ENCODE measurements at places on chromosomes 12 and 14.

DNA sequence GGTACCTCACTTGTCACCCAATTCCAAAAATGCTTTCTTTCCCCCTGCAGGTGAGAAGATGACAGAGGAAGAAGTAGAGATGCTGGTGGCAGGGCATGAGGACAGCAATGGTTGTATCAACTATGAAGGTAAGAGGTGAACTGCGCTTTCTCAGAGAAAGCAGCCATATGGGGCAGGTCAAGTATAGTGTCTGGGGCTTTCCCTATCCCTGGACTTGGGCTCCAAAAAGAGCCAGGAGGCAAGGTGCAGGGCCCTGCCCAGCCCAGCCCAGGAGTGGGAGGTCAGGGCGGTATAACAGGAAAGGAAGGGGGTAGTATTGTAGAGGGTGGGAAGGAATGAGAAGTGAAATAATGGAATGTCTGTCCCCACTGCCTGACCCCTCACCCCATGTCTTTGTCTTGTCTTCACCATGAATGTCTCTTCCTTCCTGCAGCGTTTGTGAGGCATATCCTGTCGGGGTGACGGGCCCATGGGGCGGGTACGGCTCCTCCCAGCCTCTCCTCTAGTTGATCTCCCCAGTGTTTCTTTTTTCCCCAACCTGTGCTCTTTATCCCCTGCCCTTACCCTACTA is 2.1 kb downstream of the MYL6 start:
- no peak for DNase-seq

DNA sequence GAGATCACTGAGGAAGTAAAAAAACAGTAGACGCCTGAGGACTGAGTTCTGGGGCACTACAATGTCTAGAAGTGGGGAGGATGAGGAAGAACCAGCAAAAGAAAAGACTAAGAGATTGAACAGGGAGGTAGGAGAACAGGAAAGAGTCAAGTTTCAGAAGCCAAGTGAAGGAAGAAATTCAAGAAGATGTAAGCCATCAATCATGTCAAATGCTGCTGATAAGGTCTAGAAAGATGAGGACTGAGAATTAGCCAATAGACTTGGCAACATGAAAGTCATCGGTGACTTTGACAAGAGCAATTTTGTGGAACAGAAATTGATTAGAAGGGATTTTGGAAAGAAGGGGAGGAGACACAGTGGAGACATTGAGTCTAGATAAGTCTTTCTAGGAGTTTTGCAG is 54.8 kb upstream of the CRY1 start:
- no peak for DNase-seq

GRCh38 chr14:51865953-51866747 is 5.7 kb downstream of the GNG2 start:
- DNase-seq = no peak

DNA sequence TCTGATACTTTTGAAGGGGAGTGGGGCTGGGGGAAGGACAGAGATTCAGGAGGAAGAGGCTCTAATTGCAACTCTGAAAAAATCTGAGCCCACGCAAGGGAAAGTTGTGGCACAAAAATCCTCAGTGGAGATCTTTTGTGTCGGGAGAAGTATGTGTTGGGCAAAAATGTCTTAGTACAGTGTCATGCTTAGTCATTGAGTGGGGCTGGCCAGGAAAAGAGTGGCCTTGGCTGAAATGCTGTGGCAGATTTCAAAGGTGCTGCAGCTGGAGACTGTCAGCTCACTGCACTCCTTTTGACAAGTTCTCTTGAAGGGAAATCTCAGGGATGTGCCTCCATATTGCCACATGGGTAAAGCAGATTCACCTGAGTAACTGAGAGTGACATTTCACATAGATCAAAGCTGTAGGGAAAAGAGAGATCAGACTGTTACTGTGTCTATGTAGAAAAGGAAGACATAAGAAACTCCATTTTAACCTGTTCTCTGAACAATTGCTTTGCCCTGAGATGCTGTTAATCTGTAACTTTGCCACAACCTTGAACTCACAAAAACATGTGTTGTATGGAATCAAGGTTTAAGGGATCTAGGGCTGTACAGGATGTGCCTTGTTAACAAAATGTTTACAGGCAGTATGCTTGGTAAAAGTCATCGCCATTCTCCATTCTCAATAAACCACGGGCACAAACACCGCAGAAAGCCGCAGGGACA is 36.0 kb upstream of the GLIPR1 start:
- no peak for DNase-seq

GRCh38 chr14:53962953-53963319 is 6.3 kb upstream of the BMP4 start:
- no peak for DNase-seq

DNA sequence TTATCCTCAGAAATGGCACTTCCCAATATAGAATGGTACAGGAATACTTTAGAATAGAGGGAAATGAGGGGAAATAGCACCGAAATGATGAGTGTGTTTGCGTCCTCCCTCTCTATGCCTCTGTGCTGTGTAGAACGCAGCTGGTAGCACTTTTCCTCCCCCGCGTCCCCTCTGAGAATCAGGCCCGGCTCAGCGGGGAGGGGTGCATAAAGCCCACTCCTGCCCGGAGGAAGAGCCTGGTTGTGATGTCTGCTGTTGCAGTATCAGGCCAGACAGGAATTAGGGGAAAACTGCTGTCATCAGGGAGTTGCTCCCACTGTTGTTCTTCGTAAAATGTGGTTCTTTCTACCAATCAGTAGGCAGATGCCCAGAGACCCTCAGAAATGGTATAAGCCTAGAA is 76.0 kb downstream of the GALNT8 start:
- DNase-seq = no peak

DNA sequence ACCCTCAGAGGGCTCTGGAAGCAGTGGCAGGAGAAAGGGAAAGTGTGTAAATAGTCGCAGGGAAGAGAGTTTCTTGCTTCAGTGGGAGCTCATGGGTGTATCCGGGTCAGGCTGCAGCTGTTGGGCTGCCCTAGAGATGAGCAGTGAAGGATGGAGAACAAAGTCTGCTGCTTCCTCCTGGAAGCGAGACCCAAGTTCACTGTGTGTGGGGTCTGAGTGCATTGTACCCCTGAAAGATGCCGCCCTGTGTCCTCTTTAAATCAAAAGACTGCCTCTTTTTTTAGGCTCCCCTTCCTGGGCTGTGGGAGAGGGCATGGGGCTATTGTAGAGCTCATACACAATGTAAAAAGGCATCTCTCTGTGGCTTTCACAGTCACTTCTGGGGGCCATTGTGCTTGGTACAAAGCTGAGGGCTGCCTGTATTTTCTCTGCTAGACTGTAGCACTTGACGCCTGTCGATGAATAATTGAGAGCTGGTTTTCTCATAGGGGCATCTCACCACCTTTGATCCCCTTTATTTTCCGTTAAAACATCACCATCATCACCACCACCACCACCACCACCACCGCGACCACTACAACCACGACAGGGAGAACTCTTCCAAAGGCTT is 16.7 kb downstream of the CHST11 start:
- DNase-seq = no peak

- DNase-seq = no peak
These were observed 51.2 kb downstream of the PPFIBP1 start for GRCh38 chr12:27575090-27575761.

- no peak for DNase-seq
These were observed 16.0 kb upstream of the EIF5 start for GRCh38 chr14:103317976-103318580.

GRCh38 chr14:49218436-49219092 is 367.6 kb downstream of the RPS29 start:
- DNase-seq = no peak

DNA sequence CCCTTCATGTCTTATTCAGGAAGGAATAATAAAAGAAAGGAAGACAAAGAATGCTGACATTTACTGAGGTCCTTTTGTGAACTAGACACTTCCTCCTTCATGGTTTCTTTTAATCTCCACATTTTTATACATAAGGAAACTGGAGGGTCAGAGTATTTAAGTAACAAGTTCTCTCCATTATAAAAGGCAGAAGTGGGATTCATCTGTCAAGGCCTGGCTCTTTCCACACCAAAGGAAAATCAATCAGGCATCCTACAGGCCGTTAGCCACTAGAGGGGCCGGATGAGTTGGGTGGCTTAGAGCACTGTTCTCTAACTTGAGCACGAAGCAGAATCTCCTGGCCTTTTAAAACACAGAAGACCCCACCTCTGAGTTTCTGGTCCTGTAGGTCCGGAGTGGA is 36.8 kb upstream of the NINJ2 start:
- no peak for DNase-seq

DNA sequence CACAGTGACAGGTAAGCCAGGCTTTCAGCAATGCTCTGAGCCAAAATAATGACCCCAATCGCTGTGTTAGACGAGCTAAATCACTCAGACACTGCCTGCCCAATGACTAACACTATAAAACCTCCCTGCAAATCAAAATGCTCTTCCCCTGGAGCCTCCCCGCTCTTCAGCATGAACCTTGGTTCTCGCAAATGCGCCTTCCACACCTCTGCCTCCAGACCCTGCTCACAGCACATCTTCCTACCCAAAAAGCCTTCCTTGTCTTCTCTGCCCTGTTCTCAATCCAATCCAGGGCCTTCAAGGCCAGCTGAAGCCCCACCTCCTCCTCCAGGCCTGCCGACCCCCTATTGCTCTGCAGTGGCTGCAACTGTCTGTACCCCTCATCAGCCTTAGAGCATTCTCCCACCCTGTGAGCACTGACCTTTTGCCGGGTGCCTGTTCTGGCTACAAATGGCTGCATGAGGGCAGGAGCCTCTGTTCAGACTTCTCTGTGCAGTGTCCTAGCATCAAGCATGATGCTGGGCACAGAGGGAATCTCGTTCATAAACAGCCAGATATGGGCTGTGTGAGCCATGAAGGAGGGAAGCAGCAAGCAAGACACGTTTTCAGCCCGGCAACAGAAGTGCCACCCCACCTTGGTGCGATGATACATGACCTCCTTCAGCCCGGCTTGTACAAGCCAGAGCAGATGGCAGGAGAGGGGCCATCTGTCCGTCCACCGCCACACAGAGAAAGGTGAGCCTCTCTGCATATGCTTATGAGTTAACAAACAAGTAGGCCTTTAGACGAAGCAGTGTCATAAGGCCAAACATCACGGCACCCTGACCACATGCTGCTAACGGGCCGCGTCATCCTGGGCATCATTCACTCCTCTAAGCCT is 64.5 kb upstream of the DDX11 start:
- DNase-seq = no peak

GRCh38 chr14:101129521-101130167 is 226.1 kb upstream of the RTL1 start:
- no peak for DNase-seq

- no peak for DNase-seq
These were observed 161.3 kb downstream of the ZFP36L1 start for GRCh38 chr14:68631394-68632053.

- DNase-seq = no peak
These were observed 515.3 kb downstream of the RMST start for GRCh38 chr12:97977870-97978405.

GRCh38 chr12:103020839-103021238 is 63.4 kb downstream of the ASCL1 start:
- no peak for DNase-seq

- DNase-seq = no peak
These were observed 717 bp downstream of the VASH1 start for GRCh38 chr14:76761960-76762410.

DNA sequence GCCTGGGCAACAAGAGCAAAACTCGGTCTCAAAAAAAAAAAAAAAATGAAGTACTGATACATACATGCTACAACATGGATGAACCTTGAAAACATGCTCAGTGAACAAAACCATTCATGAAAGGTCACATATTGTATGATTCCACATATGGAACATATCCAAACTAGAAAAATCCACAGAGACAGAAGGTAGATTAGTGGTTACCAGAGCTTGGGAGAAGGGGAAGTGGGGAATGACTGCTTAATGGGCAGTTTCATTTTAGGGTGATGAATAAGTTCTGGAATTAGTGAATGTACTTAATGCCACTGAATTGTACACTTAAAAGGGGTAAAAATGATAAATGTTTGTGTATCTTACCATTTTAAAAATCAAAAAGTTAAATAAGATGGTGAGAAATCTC is 2.7 kb downstream of the ITGB7 start:
- DNase-seq = no peak

GRCh38 chr14:23182372-23183157 is 895 bp downstream of the SLC7A8 start:
- DNase-seq = peak; percentile 47

- DNase-seq = no peak
These were observed 36.4 kb downstream of the SAMD4A start for GRCh38 chr14:54603362-54603761.

- no peak for DNase-seq
These were observed 76.5 kb downstream of the RFLNA start for GRCh38 chr12:124371366-124371765.

DNA sequence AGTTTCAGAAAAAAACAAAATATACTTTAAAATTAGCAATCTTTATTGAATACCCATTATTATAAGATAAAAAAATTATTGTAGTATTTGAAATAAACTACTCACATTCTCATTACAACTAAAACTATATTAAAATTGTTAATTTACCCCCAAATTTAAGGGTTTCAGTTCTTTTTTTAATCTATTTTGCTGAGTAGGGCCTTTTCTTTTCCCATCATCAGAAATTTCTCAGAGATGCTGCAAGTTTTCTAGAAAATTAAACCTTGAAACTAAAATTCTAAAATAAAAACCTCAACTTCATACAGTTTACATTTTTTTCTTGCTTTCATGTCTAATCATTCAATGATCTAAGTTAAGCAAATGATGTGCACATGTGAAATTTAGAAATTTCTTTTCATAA is 10.1 kb downstream of the ARMH4 start:
- no peak for DNase-seq

DNA sequence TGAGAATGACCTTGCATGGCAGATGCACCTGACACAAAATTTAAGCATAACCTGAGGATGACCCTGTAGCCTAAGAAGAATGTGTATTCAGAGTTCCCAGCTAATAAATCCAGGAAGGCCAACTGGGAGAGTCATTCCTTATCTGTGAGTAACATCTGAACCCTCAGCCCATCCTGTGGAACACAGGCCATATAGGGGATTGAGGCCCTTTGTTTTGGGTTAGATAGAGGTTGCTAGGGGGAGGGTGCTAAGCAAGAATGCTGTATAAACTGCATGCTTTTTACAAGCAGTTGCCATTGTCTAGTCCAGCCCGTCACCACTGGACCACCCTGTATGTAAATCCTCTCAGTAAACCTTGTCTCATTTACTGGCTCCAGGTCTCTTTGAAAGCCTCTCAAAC is 77.0 kb downstream of the BICD1 start:
- DNase-seq = no peak

DNA sequence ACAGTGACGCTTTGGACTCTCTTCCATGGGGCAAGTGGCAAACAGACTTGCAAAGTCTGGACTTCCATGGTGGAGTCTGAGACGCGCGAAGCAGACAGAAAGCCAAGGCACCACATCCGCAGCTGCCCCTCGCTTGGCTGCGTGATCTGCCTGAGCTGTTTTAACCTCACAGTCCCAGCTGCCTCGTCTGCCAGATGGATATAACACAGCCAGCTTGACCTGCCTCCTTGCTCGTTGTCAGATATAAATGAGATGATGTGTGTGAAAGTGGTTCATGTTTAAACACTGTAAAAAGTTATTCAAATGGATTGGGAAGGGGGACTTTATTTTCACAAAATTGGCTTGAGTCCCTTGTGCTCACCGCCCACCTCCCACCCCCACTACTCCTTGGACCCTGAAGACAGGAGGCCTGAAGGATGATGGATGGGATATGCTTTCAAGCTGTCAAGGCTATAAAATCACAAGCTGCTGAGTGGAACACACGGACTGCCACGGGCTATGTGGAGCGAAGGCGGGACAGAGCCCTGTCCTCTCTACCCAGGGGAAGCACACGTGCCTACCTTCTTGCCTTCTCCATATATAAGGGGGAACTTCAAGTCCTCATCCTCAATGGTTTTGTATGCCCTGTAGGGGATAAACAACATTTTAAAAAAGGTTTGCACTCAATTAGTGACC is 226.9 kb downstream of the MON2 start:
- DNase-seq = no peak

Data from gastrocnemius medialis (tissue), 4 donors.